ENCODE measurements at places on chromosomes 7 and 10. TPM values are rescaled to one million over a fixed set of nuclear protein-coding genes. Genes with fewer than 3 reads are reported as not detected.

Gene ARHGEF5
- total RNA-seq: 24.4 TPM

Gene TBXAS1
- 17.2 TPM for total RNA-seq

Gene EXOC4
- total RNA-seq: 63.2 TPM

Gene GIMAP2
- not detected for total RNA-seq

Gene FAM180A
- total RNA-seq: not detected

Gene PCBD1
- total RNA-seq: 147 TPM

Gene CYP26C1
- 0.18 TPM for total RNA-seq

Gene TMEM184A
- 47.2 TPM for total RNA-seq

Gene PCLO
- 0.38 TPM for total RNA-seq

Gene ZNF680
- total RNA-seq: 4.2 TPM

Gene TMEM229A
- total RNA-seq: not detected

Gene TMEM236
- not detected for total RNA-seq

Gene OR6V1
- total RNA-seq: not detected

Gene SEC31B
- total RNA-seq: 1.2 TPM

Gene ETV1
- total RNA-seq: 2.4 TPM
